ENCODE measurements at places on chromosomes 16 and 17.

DNA sequence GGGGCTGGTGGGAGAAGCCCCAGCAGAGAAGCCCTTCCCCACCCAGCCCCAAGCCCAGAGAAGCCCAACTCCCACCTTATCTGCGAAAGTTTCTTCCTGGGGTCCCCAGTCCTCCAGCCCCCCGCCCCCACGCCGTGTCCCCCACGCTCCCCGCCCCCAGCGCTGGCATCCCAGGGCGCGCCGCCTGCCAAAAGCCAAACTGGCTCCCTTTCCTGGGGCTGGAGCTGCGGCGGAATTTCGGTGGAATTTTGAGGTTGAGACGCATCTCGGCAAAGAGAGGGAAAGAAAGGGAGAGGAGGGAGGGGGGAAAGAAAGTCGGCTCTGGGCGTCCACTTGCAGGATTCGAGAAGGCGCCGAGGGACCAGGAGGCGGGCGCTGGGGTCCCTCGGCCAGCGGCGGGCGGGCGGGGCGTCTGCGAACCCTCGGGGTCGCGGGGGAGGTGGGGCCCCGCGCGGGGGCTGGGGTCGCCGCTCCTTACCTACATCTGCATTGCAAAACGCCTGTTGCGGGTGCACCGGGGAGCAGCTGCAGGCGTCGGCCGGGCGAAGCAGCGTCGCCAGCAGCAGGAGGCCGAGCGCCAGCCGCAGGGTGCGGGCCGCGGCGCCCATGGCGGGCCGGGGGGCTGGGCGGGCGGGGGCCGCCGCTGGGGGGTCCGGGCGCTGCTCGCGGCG lies 571 bp downstream of the TIMP2 start:
- no peak for DNase-seq

- DNase-seq: no peak
Measured at GRCh38 chr16:9280069-9280466, 188.6 kb downstream of the HAPSTR1 start.

DNA sequence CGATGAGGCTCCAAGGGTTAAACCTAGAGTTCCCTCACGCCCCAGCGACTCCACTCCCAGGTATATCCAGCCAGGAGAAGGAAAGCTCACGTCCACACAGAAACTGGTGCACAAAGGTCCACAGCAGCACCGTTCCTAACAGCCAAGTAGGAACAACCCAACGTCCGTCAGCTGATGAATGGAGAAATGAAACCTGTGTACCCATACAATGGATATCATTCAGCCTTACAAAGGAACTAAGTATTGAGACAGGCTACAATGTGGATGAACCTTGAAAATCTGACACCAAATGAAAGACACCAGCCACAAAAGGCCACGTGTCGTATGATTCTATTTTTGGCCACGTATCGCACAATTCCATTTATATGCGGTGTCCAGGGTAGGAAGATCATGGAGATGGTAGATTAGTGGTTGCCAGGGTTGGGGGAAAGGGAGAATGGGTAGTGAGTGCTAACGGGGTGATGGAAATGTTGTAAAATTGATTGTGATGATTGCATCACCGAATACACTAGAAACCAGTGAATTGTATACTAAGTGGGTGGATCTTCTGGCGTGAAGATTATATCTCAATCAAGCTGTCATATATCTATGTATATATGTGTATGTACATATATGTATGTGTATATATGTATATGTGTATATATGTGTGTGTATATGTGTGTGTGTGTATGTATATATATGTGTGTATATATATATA lies 30.1 kb downstream of the NLRC3 start:
- DNase-seq: no peak

- no peak for DNase-seq
Measured at GRCh38 chr16:57525761-57526160, 10.6 kb downstream of the CCDC102A start.

DNA sequence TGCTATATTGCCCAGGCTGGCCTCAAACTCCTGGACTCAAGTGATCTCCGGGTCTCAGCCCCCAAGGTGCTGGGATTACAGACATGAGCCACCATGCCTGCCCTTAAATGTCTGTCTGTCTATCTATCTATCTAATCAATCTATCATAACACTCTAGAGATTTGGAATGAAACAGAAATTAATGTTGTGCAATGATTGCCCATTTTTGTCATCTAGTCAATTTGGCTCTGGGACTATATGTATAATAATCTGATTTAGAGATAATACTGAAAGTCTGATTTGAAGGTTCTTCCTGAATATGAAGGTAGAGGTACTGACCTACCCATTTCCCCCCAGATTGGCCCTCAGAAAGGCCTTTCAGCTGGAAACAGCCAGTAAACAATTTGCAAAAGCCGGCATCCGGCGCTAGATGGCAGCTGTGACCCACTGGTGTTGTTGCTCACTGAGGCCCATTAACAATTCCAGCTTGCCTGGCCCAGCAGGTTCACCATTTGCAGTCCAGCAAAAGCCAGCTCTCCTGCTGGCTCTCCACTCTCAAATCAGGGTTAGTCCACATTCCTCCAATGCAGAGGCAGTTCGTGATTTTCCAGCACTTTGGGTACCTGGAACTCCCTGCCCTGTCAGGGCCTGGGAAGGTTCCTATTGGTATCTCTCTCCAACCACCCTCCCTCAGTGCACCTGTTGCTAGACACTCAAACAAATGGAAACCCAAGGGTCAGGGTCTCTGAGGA lies 22.9 kb upstream of the C16orf87 start:
- peak; percentile 84 for DNase-seq

GRCh38 chr16:35195173-35195863 lies 1735.9 kb downstream of the TP53TG3F start:
- no peak for DNase-seq

DNA sequence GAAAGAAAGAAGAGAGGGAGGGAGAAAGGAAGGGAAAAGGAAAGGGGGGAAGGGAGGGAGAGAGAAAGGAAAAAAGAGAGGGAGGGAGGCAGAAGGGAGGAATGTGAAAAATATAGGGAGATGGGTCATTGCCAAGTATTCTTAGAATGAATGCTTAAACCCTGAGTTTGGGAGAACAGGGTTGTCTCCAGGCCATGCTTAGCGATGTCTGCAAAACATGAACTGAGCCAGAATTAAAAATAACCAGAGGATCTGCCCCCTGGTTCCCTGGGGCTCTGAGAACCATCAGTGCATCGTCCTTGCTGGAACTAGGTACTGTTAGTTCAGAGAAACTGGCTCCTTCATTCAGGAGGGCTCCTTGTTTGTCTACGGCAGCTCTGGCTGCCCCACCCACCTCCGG lies 170.4 kb downstream of the IRX5 start:
- no peak for DNase-seq

GRCh38 chr17:7969433-7969832 lies 33.0 kb upstream of the GUCY2D start:
- DNase-seq: no peak

GRCh38 chr16:85917959-85918358 lies 19.0 kb downstream of the IRF8 start:
- no peak for DNase-seq

DNA sequence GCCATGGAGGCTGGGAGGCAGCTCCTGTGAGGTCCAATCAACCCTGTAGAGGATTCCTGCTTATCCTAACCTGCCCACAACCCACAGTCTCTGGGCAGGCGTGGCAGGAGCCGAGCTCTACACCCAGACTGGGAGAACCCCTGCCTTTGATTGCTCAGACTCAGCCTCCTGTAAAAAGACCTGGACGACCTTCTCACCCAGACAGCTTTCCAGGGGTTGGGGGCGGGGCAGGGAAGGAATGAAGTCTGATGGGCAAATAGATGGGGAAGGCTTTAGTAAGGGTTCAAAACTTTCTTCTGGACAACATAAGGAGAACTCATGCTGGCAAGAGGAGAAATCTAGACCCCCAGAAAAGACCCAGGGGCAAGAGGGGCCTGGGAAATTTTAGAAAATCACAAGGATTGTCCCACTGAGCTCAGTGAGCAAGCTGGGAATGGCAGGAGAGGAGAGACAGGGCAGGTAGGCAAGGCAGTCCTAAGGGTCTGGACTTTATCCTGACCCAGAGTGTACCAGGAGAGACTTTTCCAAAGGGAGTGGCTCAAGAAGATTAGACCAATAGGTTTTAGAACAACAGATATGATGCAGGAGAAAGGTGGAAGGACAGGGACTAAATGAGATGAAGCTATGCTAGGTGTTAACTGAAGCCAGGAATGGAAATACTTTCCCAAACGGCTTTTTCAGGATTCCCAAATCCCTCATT lies 70.8 kb downstream of the TMEM132E start:
- no peak for DNase-seq

DNA sequence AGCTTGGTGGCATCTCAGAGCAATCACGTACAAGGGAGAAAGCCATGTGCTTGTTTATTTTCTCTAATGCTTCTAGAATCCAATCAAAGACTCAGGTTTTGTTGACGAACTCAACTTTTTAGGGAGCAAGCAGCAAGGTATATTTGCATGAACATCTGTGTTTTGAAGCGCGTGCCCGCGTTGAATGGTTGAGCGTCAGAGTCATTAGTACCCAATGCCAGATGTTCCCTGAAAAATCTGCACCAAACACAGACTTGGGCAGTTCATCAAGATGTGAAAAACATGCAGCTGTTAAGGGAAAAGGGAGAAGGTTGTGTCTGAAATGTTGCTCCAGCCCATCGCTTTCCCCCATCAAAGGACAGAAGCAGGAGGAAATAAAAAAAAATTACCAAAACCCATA lies 170.4 kb downstream of the SNX29 start:
- DNase-seq: no peak
